ENCODE measurements at places on chromosomes 12 and 14. TPM values are rescaled to one million over a fixed set of nuclear protein-coding genes. Genes with fewer than 3 reads are reported as not detected.

Gene TMEM119
- total RNA-seq: not detected

Gene GZMH
- not detected for total RNA-seq

Gene ACTR10
- total RNA-seq: 43.9 TPM

Gene PIANP
- total RNA-seq: 0.75 TPM

Gene PARPBP
- total RNA-seq: 18.2 TPM

Gene CD27
- total RNA-seq: not detected

Gene FOXG1
- 0.19 TPM for total RNA-seq

Gene MYH7
- 0.01 TPM for total RNA-seq

Gene USP44
- total RNA-seq: 0.17 TPM

Gene AKAP3
- total RNA-seq: 0.08 TPM

Gene PTPRO
- 0.05 TPM for total RNA-seq

Gene CLEC2A
- total RNA-seq: not detected

Gene TPH2
- not detected for total RNA-seq

Gene LRCOL1
- not detected for total RNA-seq

Gene MTERF2
- 4.4 TPM for total RNA-seq

Gene TAMALIN
- 1.0 TPM for total RNA-seq

Gene SYT1
- 6.1 TPM for total RNA-seq

Gene BMP4
- 2.5 TPM for total RNA-seq

Gene DPY19L2
- total RNA-seq: 1.4 TPM
